Caki2 (cell line): ENCODE measurements at places on chromosomes 2 and 18.
A peak's percentile ranks its signal among the peaks of the same experiment; 100 is the strongest.

GRCh38 chr18:26414901-26415440, 133.4 kb downstream of the KCTD1 start:
- DNase-seq, result no peak

GRCh38 chr18:35581546-35581897, at the start of gene GALNT1:
GALNT1 (plus strand) TSS chr18:35581740; CDS start chr18:35654663, 72,923 bp downstream.
- DNase-seq, result no peak

GRCh38 chr2:36530983-36531354, 67.0 kb downstream of the FEZ2 start:
- no peak for DNase-seq

- no peak for DNase-seq
These were observed 618.3 kb upstream of the SETBP1 start for GRCh38 chr18:44062345-44062744.

DNA sequence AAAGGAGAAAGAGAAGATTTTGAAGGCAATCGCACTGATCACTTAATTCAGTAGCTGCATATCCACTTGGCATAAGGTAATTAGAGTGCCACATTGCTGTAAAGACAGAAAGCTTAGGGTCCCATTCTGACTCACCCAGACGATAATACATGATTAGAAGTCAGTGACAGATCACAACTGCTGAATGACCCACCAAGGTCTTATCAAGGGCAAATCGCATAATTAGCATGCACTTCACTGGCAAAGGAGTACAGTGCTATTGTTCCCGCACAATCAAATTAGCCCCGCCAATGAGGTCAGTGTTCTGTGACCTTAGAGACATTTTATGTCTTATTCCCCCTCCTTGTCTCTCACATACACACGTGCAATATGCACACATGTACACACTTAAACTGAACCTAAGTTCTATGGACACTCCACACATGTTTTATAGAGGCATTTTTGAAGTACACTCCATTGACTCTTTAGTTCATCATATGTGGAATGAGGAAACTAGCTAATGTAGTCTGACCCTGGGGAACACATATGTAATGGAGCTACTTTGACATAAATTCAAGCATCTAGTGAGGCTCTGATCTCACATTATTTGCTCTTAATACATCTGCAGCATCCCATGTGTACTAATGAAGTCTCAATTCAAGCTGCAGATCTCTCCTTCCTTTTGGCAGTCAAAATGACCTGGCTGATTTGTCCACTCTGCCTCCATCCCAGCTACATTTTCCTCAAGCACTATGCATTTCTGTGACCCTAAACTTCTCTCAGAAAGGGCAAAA, 673.8 kb upstream of the FANCL start:
- DNase-seq, result no peak

GRCh38 chr2:240820607-240821428, 799 bp upstream of the KIF1A start:
- DNase-seq, result no peak

DNA sequence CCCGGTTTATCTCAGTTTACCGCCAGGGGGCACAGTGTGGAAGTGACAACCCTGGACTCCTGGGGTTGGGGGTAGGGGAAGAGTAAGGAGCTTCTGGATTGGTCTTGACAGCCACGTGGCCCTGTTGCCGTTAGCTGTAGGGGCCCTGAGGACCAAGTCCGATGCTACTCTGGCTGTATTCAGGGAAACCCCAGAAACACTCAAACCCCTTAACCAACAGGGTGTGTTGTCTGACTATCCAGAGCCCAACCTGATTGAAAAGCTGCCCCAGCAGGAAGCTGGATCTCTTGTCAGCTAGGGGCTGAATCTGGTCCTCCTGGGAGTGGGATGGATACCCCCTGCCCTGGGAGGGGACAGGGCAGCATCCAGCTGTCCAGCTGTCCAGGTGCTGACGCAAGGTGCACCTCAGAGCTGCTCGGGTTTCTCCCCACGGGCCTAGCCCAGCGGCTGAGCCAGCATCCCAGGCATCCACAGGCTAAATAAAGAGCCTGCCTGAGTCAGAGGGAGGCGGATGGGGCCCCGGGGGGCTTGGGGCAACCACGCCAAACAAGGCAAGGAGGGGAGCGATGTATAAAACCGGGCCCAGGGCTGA, 3.1 kb upstream of the GMPPA start:
- peak; percentile 14 for DNase-seq

DNA sequence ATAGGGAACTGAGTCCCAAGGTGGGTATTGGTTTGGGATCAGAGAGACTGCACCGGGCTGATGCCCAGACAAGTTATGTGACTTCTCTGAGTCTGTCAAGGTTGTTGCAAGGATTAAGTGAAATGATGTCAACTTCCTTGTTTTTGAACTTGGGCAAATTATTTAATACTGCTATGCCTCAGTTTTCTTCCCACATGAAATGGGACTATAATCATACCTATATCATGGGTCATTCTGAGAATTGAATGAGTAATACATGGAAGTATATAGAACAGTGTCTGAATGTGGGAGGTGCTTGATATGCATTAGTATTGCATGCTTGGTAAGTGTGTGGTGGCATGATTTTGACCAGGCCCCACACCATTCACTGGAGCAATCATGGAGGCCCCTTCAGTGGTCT, 99.0 kb downstream of the PRKCE start:
- DNase-seq, result no peak

GRCh38 chr18:1232867-1233266, 328.2 kb downstream of the ADCYAP1 start:
- DNase-seq, result no peak

DNA sequence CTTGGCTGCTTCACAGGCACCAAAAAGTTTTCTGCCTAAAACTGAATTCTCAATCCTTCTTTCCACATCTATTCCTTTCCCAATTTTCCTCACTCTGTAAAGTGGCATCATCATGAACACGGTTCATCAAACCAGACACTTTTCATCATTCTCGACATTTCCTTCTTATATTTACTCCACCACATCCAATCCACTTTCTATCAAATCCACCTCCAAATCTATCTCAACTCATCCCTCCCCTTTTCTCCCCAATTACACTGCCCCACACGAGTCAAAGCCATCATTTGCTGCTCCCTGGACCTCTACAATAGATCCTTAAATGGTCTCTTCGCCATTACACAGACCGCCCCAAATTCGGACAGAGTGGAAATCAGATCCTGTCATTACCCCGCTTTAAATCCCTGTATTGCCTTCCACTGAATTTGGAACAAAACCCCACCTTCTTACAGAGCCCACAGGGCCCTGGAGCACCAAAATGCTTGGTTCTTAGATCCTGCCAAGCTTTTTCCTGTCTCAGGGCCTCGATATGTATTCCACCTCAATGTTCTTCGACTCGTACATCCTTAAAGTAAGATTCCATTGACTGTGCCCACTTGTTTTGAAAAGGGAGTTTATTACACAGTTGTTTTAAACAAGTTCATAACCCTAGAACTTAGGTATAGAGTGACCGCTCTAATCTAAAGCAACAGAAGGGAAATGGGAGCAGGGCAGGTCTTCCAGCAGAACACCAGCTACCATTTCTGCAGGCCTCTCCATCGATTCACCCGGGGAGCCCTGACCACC, 856 bp downstream of the ACAA2 start:
- peak; percentile 35 for DNase-seq

DNA sequence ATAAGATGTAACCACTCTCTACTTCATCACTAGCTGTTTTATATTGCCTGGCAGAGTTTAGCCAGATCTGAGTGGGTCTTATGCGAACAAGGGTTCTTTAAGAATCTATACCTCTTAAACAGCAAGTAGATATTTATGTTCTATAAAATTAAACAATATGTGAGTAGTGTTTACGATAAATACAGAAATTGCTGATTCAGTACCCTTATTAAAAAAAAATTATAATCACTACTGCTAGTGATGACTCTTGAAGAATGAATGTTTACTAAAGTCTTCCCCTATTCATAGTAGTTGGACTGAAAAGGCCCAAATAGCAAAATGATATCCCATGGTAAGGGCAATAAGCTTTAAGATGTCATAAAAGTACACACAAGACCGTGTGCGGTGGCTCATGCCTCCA, 98.7 kb upstream of the DTNB start:
- no peak for DNase-seq

DNA sequence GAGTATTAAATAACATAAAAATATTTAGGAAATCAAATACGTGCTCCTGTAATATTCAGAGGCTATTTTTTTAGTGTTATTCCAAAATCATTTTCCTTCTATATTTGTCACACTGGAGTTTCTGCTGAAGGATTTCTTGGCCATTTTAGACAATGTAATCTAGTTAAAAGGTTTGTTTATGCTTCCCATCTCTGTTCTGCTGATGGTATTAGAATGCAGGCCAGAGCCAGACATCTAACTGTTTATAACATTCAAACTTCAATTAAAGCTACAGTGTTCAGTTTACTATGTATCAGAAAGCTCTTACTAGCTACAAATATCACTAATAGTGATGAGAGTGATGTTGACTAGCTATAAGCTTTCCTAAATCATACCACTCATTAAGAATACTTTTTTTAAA, 7.9 kb downstream of the MBD5 start:
- DNase-seq, result no peak

GRCh38 chr2:217075268-217076057, 215.6 kb upstream of the TNP1 start:
- no peak for DNase-seq

GRCh38 chr2:15789381-15790062, 150.8 kb upstream of the MYCN start:
- no peak for DNase-seq

DNA sequence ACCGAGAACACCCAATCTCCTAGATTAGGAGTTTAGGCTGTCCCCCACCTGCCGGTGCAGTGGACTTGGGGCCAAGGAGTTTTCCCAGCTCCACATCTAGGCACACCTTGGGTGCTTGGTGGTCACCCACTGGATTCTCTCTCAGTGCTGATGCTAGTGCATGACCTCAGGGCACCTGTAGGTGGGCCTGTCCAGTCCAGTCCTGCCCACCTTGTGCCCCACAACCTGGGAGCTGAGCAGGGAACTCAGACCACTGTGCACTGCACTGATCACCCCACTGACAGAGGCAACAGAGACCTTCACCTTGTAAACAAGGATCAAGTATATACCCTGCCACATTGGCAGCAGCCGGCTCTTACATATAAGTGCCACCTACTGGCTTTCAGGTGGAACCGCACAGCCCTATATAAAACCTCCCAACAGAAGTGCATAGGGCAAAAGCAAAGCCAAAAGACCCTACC, 12.7 kb upstream of the CDH19 start:
- peak; percentile 1 for DNase-seq

GRCh38 chr2:134231965-134232340, 21.9 kb upstream of the MGAT5 start:
- no peak for DNase-seq

GRCh38 chr2:65554765-65555591, 122.6 kb upstream of the SPRED2 start:
- DNase-seq, result peak; percentile 80

GRCh38 chr2:16626997-16627605, 38.5 kb downstream of the CYRIA start:
- no peak for DNase-seq

GRCh38 chr2:113158884-113159553, 14.8 kb upstream of the PSD4 start:
- no peak for DNase-seq

DNA sequence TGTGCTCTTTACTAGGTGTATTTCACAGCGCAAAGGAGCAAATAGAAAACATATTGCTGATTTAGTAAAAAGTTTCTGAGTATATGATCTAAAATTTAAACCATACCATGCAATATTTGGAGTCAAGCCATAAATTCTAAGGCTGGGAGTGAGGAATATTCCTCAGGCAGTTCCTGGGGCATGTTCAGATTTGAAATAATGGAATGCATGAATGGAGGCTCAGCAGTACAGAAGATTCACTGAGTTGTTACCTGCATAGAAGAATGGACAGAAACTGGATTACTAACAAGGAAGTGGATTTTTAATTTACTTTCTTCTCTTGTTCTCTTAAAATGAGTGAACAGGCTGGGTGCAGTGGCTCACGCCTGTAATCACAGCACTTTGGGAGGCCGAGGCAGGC, 441.0 kb upstream of the MAP2 start:
- DNase-seq, result no peak

- DNase-seq, result peak; percentile 59
These were observed 342.5 kb upstream of the NXPH2 start for GRCh38 chr2:139122711-139123158.

DNA sequence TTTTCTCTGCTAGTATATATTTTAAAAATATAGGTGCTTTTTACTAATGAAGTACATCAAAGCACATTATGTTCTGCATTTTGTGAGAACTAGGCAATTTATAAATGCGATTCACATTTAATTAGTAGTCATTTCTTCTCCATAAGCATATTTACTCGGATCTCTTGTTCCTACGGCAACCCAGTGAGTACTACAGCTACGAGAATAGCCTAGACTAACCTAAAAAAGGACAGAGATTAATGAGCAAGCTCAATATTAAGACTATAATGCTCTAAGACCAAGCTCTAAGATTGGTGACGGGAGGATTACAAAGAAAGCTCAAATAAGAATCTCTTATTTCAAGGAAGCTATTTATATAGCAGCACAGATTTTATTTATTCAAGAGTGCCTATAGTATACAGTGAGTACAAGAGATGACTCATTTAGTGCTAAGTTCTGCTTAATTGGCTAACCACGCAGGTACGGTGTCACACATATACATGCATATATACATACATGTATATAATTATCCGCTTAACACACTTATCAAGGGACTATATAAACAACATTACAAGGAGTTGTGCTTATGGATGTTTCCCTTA, 364.7 kb downstream of the GPD2 start:
- DNase-seq, result no peak

- DNase-seq, result no peak
These were observed 77.6 kb downstream of the EDAR start for GRCh38 chr2:108911401-108911800.

DNA sequence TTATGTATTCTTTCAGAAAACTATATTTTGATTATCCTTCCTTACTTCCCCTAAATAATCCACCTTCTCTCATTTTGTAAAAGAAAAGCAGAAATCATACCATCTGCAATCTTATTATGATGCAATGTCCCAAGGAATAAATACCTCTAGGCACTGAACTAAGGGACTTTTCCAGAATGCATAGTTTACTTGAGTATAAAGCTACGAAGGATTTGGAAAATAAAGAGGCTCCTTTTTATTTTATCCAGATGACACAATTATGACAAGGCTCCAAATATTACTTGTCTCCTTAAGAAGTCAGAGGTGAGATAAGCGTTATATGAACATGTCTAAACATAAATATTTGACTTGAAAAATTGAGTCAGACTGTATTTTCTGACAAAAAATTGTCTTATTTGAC, 72.1 kb downstream of the COL3A1 start:
- no peak for DNase-seq

DNA sequence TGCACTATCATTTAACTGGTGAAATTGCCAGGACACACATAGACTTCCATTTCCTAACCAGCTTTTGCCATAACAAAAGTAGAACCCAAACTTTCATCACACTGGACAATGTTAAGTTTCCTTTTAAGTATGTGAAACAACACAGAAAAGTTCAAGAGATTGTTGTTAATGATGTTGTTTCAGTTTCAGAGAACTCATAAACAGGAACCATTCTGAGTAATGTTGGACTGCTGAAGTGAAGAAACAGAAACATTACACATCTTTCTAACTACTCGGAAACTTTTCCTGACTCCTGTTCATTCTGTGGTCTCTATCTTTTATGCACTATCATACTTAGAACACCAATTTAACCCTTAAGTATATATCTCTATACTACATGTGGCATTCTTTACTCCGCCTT, 179.2 kb downstream of the RIT2 start:
- DNase-seq, result no peak
